ENCODE measurements at places on chromosomes 3 and 15.
A peak's percentile ranks its signal among the peaks of the same experiment; 100 is the strongest.

GRCh38 chr15:90497912-90498311, 31.8 kb upstream of the CRTC3 start:
- DNase-seq, result no peak

- DNase-seq, result no peak
Measured at GRCh38 chr3:37028329-37028728, 35.0 kb downstream of the MLH1 start.

GRCh38 chr15:88949734-88950400, 36.7 kb upstream of the MFGE8 start:
- no peak for DNase-seq

DNA sequence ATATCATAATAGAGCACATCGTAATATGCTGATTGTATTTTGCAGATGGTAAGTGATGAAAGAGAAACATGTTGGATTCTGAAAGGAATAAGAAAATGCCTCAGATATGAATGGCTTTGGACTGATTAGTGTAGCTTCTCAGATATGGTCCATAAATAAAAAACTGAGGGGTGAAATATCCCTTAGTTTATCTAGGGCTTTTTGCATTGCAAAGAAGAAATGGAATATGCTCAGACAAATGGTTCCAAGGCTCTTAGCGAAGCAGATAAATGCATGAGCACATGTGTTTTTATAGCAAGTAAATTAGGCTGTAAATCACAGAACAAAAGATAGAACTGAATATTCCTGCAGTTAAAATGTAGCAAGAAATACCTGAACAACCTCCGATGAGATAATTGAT, 820.9 kb upstream of the GRM7 start:
- no peak for DNase-seq

GRCh38 chr3:152269831-152270734, 1.4 kb downstream of the MBNL1 start:
- no peak for DNase-seq

DNA sequence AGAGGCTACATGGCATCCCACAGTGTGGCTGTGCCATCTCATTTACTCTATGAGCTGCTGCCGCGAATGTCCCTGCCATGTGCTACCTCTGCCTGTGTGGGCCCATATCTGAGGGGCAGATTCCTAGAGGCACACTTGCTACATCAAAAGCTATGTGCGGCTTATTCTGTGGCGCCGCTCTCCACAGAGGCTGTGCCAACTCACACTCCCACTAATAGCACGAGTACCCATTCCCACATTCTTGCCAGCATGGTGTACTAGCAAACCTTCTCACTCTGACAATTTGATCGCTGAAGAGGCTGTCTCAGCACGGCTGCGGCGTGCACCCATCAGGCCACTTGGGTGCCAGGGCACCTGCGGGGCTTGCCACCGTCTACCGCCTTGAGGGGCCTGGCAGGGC, 31.2 kb upstream of the MUSTN1 start:
- DNase-seq, result no peak

DNA sequence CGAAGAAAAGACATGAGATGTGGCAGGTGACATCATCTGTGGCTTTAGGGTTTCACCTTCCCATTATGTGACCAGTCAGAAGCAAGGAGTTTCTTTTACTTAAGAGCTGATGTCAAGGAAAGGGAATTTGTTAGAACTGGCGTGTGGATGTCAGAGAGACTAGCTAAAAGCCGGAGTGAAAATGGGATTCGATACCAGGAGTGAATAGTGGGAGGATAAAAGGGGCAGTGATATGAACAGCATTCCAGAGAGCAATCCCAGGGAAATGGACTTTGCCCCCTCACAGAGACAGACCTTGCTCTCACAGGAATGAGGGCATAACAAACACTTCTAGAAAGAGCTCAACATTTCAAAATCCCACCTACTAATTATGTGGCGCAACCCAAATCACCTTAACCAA, 5.9 kb upstream of the FMN1 start:
- no peak for DNase-seq

DNA sequence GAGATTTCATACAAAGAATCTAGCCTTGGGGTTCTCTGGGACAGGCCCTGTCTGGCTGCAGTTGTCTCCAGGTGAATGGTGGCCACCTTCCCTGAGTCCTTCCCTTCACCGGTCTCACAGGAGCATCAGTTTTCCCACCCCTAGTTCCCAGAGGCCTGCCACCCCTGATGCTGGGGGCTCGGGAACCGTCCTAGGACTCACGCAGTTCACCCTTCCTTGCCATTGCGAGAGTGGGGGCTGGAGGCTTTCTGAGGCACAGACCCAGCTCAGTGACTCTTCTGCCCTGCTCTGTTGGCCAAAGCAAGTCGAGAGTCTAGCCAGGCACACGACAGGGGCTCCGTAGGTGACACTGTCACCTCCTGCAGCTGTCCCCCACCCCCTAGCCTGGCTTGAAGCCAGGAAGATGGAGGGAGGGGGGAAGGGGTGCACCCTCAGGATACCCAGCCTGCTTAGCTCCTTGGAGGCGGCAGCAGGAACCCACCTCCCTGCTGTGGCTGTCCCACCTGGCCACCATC, 130.3 kb downstream of the NUP210 start:
- no peak for DNase-seq

- DNase-seq, result no peak
Measured at GRCh38 chr15:50071551-50072258, 47.3 kb downstream of the ATP8B4 start.

DNA sequence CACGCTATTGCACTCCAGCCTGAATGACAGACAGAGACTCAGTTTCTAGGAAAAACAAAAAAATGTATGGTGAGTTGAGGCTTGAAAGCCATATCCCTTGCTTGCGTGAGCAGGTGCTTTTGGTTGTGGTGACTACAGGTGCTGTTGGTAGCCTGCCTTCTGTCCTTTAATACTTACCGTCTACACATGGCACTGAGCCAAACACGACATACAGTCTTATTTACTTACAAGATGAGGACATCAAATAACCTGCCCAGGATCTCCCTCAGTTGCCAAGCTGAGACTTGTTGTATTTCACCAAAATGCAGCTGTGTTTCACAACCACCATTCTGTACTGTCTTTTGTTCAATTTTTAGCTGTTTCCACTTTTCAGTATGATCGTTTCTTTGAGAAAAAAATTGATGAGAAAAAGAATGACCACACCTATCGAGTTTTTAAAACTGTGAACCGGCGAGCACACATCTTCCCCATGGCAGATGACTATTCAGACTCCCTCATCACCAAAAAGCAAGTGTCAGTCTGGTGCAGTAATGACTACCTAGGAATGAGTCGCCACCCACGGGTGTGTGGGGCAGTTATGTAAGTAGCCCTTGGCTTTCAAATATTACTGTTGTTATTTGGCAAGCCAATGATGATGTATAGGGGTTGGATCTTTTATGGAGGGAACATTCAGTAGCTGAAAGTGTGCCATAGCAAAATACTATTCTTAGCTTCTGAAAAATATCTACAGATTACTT, 6.5 kb downstream of the ALAS1 start:
- no peak for DNase-seq

- DNase-seq, result no peak
Measured at GRCh38 chr15:42716626-42717025, 20.3 kb downstream of the CDAN1 start.

DNA sequence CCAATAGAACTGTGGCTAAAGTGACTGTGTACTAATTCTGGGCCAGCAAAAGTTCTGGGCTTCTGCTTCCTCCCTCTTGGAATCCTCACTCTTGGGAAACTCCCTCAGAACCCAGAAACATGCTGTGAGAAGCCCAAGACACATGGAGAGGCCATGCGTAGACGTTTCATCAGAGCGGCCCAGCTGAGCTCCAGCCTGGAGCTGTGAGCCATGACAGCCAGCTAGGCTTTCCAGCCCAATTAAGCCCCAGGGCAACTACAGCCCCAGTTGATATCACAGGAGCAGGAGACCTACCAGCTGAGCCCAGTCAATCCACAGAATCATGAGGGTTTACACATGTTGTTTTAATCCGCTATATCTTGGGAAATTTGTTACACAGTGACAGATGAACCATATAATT, 43.6 kb upstream of the CNOT10 start:
- no peak for DNase-seq

GRCh38 chr3:112755845-112756613, 90.6 kb downstream of the CD200R1L start:
- no peak for DNase-seq

DNA sequence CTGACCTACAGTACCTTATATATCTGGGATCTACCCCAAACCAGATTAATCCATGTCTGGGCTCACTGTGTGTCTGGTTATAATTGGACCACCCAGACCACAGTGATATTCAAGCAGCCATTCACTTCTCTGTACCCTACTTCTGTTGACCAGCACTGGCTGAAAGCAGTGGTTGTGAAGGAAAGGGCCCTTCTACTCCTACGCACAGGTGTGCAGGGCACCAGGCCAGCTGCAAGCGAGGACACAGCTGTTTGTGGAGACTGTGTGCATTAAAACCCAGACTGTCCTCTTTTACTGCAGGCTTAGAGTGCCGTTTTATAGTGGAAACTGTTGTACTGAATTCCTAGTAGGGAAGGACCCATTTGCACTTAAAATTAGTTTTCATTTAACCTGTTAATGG, 29.5 kb downstream of the CTDSPL start:
- no peak for DNase-seq

DNA sequence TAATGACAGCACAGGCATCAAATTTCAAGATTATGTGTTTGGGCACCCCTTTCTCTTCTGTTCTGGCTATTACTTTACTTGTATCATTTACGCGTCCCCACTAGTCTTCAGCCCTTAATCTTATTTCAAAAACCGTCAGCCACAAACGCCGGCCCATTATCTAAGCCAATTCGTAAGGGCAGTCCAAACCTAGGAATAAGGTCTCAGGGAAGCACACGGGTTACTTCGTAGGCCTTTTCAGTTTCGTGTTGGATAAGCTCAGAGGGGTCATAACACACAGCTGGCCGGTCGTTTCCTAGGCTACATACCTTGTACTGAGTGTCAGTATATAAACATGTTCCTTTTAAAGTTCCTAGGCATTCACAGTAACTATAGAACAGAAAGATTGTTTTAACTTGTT, 5.1 kb upstream of the DNAAF4 start:
- no peak for DNase-seq

DNA sequence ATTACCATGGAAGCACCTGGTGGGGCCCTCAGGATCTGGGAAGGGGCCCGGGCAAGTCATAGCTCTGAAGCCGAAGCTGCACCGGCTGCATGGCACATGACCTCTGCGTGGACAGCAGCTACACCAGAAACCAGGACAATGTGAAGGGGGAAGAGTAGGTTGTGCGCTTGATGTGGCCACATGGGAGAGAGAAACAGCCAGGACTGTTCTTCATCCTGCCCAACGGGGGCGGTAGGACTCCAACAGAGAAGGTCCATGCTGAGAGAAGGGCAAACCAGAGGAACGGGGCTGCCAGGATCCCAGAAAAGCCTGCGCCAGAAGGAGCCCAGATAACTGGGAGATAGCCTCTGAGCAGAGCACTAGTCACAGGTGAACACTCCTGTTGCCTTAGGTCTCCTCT, 54.9 kb upstream of the PRR20G start:
- DNase-seq, result no peak

DNA sequence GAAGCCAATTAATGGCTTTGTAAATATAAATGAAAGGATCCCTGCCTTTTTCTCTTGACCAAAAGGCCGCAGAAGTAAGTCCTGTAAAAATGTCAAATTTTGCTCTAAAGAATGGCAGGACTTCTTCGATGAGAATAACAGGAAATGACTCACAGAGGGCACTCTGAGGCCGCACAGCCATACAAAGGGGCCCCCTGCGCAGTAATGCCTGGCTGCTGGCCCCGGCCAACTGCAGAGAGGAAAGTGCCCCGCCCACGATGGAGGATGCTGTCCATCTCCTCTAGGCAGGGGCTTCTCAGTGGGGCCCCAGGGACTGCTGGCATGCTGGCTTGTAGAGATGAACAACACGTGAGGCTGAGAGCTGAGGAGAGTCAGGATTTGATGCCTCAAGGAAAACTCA, 18.1 kb upstream of the SCN10A start:
- DNase-seq, result peak; percentile 48

- DNase-seq, result no peak
Measured at GRCh38 chr3:116444115-116444747, 1.1 kb downstream of the LSAMP start.

GRCh38 chr15:43107751-43108150, 1.9 kb upstream of the UBR1 start:
- DNase-seq, result no peak

DNA sequence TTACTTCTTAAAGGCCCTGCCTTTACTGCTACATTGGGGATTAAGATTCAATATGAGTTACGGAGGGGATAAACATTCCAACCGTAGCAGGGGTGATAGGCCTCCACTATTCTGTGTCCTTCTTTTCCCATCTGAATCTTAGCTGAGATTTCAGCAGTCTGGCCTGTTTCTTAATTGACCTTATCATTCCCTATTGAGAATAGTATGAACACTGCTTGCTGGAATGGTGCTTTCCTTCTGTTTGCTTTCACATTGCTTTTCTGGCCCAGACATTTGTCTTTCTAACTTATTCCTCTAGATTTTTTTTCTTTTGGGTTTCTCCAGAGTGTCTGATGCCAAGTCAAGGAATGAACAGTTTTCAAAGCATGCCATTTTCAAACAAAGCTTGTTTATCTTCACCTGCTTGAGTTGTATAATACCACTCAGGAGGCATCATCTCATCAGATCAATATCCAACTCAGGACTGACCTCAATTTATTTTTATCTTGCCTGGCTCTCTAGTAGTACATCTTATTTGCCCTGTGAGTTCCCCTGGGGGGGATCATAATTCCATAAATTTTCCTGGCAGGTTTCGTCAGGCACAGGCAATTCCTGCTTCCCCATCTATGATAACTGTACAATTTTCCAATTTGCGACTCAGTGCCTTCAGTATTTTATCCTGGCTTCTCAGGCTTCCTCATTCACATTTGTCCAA, 161.1 kb upstream of the STT3B start:
- no peak for DNase-seq

DNA sequence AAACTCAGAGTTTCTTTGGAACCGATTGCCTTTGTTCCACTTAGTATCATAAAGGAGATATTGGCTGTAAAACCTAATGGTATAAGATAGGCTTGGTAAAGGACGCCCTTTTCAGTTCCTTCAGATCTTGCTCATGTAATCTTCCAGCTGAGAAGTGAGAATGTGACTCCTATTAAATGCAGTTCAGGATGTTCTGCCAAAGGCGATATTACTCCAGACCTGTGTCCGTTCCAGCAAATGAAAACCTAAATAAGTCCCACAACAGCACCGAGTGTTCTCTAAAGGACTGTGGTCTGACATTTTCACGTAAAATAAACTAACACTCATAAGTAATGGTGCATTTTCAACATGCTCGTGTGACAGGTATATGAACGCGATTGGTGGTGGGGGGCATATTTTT, 276.2 kb downstream of the FEZF2 start:
- DNase-seq, result no peak

DNA sequence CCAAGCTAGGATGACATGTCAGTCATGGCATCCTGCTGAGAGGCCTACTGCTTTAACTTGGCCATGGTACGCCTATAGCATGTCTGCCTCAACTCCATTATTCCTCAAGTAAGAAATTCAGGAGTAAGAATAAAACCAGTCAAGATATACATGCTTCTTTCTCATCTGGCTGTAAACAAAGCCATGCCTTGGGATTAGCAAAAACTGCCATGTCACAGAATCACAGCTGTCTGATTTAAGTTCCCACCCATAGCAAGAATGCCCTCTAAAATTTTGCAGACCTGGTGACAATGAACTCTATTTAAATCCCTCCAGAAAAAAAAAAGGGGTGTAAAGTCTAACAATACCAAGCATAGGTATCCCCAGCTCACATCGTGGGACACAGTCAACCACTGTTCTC, 55.6 kb upstream of the ACAN start:
- DNase-seq, result no peak

All from GM04503 (cell line).